ENCODE measurements at places on chromosomes 5 and 9. TPM values are rescaled to one million over a fixed set of nuclear protein-coding genes. Genes with fewer than 3 reads are reported as not detected.

DNA sequence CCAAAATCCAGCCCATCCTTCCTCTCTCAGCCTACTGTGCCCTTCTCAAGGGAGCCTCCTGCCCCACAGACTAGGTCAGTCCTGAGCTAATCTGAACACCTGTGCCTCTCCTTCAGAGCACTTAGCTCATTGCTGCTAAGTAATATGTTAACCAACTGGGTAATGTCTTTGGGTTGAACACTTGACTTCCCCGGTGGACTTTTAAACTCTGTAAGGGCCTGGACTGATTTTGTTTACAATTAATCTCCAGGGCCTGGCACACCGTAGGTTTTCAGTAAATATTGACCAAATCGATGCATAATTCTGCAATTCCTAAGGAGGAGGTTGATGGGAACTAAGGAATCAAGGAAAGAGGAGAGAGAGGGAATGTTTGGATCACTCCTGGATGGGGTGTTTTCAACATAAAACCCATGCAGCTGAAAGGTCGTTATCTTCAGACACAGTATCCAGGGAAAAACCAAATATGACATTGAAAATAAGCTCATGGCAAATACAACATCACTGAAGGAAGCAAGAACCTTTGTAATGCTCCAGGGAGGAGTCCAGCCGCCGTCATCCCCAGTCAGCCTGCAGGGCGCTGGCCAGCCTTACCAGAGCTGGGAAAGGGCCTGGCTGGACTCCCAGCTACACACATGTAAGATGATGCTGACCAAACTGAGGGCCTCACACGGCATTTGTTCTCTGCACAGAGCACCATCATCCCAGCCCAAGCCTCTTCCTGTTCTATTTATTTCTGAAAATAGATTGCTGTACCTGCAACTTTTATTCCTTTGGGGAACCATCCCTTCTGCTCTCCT is 166.3 kb downstream of the C5orf15 start:
- no peak for DNase-seq

GRCh38 chr5:139642213-139642612 is 5.9 kb upstream of the CXXC5 start:
- DNase-seq, result no peak

DNA sequence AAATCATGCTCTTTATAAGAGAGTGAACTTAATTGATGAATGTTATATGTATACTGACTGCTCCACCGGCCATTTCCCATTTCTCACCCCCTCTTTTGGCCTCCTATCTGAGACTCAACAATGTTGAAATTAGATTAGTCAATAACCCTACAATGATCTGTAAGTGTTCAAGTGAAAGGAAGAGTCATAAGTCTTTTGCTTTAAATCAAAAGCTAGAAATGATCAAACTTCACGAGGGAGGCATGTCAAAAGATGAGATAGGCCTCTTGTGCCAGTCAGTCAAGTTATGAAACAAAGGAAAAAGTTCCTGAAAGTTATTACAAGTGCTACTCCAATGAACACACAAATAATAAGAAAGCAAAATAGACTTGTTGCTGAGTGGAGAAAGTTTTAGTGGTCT is 83.1 kb downstream of the NLN start:
- no peak for DNase-seq

GRCh38 chr5:7779019-7780005 is 71.6 kb downstream of the CFAP90 start:
- no peak for DNase-seq

- DNase-seq, result no peak
These were observed 13.8 kb downstream of the URM1 start for GRCh38 chr9:128384801-128385495.

- DNase-seq, result no peak
These were observed 425.6 kb upstream of the BRINP1 start for GRCh38 chr9:119794836-119795235.

DNA sequence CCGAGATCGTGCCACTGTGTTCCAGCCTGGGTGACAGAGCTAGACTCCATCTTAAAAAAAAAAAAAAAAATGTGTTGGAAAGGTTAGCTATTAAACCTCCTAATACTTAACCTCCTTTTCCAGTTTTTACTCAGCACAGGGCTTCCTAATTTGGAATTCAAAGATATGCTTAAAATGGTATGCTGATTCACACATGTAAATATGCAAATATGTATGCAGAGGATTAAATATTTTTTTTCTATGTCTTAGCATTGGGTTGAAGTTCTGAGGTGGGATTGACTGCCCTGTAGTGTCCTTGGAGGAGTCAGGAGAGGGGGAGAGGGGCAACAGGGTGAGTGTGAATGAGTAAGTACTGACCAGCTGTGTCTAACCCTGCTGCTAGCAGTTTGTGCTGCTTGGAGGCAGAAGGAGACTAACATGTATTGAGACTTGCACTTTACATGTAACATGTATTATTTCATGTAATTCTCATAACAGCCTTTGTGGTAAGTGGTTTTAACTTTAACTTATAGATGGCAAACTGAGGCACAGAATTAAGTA is 63.2 kb downstream of the SLC44A1 start:
- no peak for DNase-seq

DNA sequence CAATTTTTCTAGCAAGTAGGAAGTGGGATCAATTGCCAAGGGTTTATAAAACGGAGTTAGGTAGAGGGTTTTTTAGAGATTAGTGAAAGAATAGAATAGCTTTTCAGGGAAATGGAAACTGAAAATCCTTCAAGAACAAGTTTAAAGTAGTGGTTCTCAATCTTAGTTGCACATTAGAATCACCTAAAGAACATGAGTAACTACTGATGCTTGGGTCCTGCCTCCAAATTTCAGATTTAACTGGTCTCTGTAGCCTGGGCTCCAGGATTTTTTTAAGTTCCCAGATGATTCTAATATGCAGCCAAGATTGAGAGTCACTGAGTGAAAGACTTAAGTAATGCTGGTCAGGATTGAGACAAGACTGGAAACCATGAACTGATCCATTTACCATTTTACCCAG is 20.5 kb downstream of the ELOVL7 start:
- no peak for DNase-seq

GRCh38 chr5:140225396-140225795 is 50.4 kb downstream of the CYSTM1 start:
- DNase-seq, result no peak

CDHR2 gene
- total RNA-seq, result 0.35 TPM

FAM200C gene
- 2.8 TPM for total RNA-seq

HNRNPK gene
- total RNA-seq, result 353 TPM

Measured in upper lobe of right lung (tissue), 1 donor.